Amniotic stem cell (primary cell): ENCODE measurements at places on chromosomes 5 and 9.

DNA sequence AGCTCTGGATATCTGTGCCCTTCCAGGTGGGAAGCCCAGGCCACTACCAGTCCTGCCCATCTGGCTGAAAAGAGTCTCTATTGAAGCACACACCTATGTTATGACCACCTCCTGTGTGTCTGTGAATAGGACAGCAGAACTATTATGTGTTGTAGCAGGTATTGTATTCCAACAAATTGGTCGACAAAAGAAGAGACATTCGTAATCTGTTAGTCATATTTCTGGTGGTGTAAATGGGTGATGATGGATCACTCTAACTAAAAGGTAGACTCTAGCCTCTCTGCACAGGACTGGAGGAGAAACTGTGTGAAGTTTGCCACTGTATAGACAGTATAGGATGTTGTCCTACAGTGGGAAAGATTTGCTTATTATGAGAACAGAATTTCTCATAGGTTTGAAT lies 416.1 kb downstream of the TMEM38B start:
- DNase-seq, result no peak

- no peak for DNase-seq
Observed at GRCh38 chr9:98334796-98335195, 79.3 kb upstream of the TBC1D2 start.

- DNase-seq, result no peak
Observed at GRCh38 chr5:159746707-159747106, 169.6 kb upstream of the ADRA1B start.

- no peak for DNase-seq
Observed at GRCh38 chr9:69981686-69982445, 61.8 kb upstream of the MAMDC2 start.

GRCh38 chr9:95171001-95171400 lies 146.5 kb downstream of the FANCC start:
- no peak for DNase-seq

GRCh38 chr9:125296843-125297372 lies 35.3 kb downstream of the GAPVD1 start:
- DNase-seq, result no peak

DNA sequence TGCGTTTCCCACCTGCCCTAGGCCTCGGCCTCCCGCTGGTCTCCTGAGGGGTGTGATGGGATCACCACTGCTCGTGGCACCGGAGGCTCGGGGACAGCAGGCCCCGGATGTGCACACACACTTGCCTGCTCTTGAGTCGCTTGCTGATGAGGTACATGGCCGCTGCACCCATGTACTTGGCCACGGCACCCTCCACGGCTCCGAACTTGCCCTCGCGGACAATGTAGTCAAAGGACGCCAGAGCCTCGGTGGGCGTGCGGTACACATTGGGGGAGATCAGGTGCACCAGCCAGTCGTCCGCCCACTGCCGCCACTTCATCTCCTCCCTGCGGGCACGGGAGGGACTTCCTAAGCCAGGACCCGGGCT lies 4.7 kb downstream of the PTGES2 start:
- no peak for DNase-seq

GRCh38 chr5:76479973-76480667 lies 77.0 kb downstream of the IQGAP2 start:
- no peak for DNase-seq

- no peak for DNase-seq
Observed at GRCh38 chr5:124401476-124402143, 344.8 kb downstream of the ZNF608 start.

DNA sequence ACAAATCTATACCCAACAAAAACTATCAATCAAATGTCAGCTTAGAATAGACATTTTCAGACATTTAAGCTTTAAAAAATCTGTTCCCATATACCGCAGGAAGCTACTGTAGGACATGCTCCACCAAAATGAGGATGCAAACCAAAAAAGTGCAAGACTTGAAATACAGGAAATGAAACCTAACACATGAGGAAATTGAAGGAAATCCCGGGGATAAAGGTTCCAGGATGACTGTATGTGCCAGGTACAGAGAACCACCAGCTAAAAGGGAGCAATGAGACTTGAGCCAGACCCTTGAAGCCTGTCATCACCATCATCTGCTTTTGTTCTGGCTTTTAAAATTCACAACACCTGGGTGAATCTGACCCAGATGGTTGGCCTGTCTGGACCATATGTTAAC lies 21.4 kb downstream of the DIAPH1 start:
- DNase-seq, result no peak

- peak; percentile 18 for DNase-seq
Observed at GRCh38 chr5:171269717-171270116, 39.3 kb upstream of the TLX3 start.

GRCh38 chr5:36374266-36374862 lies 72.7 kb upstream of the RANBP3L start:
- DNase-seq, result no peak

GRCh38 chr9:115154617-115155016 lies 36.7 kb upstream of the TNC start:
- DNase-seq, result no peak

DNA sequence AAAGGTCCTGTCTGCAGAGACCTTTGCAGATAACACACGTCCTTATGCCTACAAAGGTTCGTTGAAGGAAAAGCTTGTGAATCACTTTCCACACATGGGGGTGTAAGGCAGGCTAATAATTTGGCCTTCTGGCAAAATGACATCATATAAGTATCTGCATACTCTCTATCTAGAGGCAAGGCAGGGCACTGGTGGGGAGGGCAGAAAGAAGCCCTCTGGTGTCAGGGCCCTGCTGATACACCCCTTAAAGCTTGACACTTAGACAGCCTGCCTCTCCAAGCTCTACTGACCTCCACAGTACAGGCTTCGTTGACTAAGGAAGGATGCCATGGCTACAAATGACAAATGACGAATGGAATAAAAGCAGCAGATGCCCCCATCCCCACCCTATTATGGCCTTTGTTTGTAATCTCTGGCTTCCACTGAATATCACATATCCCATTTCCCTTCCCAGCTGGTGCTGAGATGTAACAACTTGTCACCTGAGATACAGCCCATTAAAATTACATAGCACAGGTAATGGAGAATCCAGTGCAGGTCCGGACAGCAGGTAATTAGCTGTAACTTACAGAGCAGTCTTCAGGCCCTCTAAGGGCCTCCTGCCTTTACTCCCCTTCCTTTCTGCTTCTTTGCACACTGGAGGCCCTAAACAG lies 76.9 kb upstream of the IFNK start:
- no peak for DNase-seq

DNA sequence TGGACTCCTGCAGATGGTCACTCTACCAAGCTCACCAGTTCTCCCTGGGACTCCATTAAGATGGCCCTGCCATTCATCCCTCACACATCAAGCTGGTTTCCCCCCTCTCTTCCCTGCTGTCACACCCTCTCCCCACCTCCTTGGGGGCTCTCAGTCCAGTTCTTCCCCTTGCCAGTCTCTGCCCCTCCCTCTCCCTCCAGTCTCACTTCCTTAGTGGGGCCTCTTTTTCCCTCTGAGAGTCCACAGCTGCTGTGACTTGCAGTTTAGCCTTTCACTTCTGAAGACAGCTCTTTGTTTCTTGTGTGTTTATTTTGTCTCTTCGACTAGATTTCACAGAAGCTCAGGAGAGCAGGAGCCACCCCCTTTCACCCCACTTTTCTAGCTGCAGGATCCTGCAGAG lies 10.5 kb downstream of the DOCK2 start:
- no peak for DNase-seq

DNA sequence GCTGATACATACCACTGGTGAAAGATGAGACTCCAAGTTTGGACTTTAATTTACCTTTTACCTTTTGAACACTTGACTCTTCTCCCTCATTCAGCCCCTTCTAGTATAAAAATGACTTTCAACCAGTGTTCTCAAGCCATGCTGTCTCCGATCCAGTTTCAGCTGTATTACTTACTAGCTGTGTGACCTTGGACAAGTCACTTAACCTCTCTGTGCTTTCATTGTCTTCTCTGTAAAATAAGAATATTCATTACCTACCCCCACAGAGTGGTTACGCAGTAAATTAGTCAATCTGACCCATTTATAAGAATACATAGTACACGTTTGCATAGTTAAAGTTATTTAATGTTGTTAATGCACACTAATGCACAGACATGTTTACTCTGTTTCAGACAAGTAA lies 12.6 kb upstream of the CEMIP2 start:
- DNase-seq, result no peak

GRCh38 chr5:20166456-20166855 lies 178.5 kb upstream of the CDH18 start:
- no peak for DNase-seq

DNA sequence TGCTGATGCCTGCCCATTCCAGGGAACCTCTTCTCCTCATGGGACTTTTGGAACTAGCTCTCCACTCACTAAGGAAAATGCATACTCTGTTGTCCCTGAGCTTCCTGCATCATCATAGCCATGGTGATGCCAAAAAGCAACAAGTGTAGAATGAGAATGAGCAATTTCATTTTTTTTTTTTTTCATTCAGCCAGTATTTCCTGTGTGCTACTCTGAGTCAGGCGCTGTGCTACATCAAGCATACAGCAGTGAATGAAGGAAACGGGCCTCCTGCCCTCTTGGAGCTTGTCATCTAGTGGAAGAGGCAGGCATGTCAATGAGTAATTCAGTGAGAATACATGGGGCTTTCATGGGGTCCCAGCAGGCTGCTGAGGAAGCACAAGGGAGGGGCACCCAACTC lies 483.1 kb downstream of the BNC2 start:
- DNase-seq, result no peak

DNA sequence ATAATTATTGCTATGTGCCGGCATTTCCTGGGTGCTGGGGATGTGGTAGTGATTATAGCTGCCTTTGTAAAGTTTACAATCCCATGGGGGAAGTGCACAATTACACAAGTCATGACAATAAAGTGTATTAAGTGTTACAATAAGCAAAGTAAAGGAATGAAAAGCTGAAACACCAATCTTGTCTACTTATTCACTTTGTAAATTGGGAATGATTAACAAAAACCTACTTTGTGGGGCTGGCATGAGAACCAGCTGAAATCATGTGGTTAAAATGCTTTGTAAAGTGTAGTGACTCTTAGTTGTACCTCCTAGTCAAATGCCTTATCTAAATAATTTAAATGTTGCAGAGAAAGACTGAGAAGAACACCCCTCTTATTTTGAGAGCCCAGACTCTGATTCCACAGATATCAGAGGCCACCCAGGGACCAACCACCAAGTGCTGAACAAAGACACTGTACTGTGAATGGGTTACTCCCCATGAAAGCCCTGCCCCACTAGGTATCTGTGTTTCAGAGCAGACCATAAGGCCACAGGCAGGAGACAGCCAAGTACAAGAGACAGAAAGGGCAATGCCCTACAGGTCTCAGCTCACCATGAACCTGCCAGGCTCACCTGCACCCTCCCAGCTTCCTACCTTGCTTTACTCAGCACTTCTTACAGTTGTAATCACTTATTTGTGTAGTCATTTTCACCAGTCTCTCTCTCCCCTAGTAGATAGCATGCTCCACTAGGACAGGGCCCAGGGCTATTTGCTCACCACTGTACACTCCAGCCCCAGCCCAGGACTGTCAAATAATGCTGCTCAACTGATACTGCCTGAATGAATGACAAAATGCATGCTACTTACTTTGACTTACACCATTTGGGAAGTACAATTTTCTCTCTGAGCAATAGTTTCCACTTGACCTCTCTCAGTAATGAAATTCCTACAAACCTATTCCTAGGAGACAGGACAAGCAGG lies 101.6 kb upstream of the APC start:
- no peak for DNase-seq

- DNase-seq, result no peak
Observed at GRCh38 chr5:100900796-100901781, 2.0 kb downstream of the ST8SIA4 start.

DNA sequence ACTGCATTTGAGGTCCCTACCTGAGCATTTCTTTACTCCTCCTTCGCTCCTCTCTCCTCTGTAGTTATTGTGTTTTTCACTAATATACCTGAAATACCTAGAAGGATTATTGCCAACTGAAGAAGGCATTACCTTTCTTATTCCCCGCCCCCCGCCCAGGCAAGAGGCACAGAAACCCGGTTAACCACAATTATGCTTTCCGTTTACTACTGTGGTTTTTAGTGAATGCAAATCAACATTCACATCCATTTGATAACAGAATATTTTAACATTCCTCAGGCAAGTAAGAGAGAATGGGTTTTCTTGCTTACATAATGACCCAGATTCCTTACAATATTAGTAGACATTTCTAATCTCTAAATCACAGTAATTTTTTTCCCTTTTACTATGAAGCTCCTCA lies 136.9 kb downstream of the PCSK5 start:
- no peak for DNase-seq

- DNase-seq, result no peak
Observed at GRCh38 chr5:97115932-97116331, 26.5 kb downstream of the LIX1 start.

DNA sequence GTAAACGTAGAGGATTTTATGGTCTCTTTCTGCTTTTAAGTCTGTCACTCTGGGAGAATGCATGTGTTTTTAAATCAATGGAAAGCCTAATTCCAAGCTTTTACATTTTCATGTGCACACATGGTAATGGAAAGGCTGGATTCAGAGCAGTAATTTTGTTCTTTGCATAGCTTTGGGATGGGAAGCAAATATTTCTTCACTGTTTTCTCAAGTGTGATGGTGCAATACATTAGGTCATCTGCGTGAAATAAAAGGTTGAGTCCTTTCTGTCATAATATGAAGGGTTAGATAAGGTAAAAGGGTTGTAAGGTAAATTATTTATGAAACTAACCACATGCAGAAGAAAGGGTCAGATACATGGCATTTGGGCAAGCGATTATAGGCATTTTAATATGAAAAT lies 88.2 kb upstream of the NR3C1 start:
- no peak for DNase-seq

GRCh38 chr9:20256284-20256948 lies 365.9 kb downstream of the MLLT3 start:
- no peak for DNase-seq

DNA sequence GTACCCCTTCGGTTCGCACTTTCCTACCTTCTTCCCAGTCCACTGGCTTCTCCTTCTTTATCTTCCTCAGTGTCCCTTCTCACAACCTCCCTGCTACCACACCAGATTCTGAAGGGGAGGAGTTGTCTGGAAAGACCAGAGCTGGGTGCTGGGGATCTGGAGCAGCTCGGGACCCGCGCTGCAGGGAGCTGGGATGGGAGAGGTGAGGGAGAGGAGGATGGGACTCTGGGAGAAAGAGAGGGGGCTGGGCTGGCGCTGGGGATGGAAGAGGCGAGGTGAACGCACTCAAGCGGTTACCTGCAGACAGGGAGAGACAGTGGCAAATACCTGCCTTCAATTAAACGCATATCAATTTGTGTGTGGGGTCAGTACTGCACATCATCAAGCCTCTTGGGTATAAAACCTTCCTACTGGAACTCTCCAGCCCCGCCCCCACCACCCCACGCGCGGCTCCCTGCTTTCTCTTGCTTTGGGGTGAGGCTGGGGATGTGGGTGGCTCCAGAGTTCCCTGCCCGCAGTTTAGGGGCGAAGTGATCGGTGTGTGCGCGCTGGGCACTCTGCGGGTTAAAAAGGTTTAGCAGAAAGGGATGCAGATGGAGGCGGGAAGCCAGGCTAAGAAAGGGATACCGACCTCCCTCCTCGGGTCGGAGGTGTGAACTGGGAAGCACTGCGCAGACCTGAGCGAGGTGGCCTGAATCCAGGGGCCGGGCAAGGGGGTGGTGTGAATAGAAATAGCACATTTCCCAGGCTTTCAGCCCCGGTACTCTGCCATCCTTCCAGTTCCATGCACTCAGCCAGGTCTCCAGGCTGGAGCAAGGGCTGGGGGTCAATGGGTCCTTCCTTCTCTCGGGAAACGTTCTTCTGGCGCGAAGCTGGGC lies 977 bp upstream of the PAM start:
- DNase-seq, result no peak
